ENCODE measurements at places on chromosomes 4 and X.

DNA sequence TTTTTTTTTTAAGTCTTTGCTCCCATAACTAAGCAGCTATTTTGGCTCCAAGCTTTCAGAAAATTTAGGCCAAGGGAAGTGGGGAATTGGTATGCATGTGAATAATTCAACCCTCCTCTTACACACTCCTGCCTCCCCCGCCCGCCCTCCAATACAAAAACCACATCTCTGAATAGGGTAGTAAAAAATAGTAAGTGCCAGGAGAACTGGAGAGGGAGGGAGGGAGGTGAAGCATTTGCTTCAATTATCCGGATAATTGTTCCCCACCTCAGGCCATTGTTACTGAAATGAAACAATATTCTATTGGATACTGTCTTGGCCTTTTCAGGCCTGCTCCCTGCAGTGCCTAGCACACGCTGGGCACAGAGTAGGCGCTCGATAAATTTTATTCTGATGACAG lies 5.5 kb upstream of the GSX2 start:
- H3K36me3 ChIP-seq = no peaks in the 10 kb centered on the region
- no peak overlapping the region for H3K27ac ChIP-seq
- no peak for DNase-seq
- peaks cover 28% of the 10 kb centered on the region for H3K4me1 ChIP-seq
- no peak overlapping the region for H3K4me3 ChIP-seq
- peaks cover 92% of the 10 kb centered on the region for H3K27me3 ChIP-seq

- no peaks in the 10 kb centered on the region for H3K36me3 ChIP-seq
- H3K27ac ChIP-seq = no peak overlapping the region
- H3K4me1 ChIP-seq = no peaks in the 10 kb centered on the region
- no peak overlapping the region for H3K4me3 ChIP-seq
These were observed 8.1 kb upstream of the HCCS start for GRCh38 chrX:11103006-11103405.

DNA sequence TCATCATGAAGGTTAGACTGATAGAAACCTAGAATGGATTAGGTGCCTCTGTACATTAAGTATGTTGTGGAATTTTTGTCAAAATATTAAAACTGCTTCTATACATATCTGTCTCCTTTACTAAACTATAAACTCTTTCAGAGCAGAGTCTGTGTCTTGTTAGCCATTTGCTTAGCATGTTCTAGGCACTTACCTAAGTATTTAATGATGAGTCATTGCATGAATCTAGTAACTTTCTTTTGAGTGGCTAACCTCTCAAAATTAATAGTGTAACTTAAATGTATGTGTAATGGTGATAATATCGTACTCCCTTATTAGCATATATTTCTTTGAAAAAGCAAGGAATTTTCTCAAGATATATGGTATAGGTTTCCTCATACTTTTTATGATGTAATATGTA lies 57.8 kb downstream of the RAP1GDS1 start:
- no peak overlapping the region for H3K4me3 ChIP-seq
- no peaks in the 10 kb centered on the region for H3K4me1 ChIP-seq
- DNase-seq = no peak
- no peaks in the 10 kb centered on the region for H3K36me3 ChIP-seq
- no peak overlapping the region for H3K27ac ChIP-seq
- no peaks in the 10 kb centered on the region for H3K27me3 ChIP-seq

GRCh38 chr4:4361883-4362282 lies 25.0 kb upstream of the NSG1 start:
- H3K27ac ChIP-seq = no peak overlapping the region
- H3K27me3 ChIP-seq = no peaks in the 10 kb centered on the region

GRCh38 chrX:10516781-10517322 lies 103.5 kb downstream of the MID1 start:
- H3K27ac ChIP-seq = no peak overlapping the region
- DNase-seq = no peak
- H3K4me1 ChIP-seq = no peaks in the 10 kb centered on the region
- H3K4me3 ChIP-seq = no peak overlapping the region
- H3K36me3 ChIP-seq = no peaks in the 10 kb centered on the region

GRCh38 chr4:144318797-144319196 lies 178.3 kb upstream of the GYPA start:
- H3K27ac ChIP-seq = no peak overlapping the region
- H3K4me1 ChIP-seq = no peaks in the 10 kb centered on the region
- H3K4me3 ChIP-seq = no peak overlapping the region
- DNase-seq = no peak

- H3K27ac ChIP-seq = no peak overlapping the region
- no peaks in the 10 kb centered on the region for H3K27me3 ChIP-seq
- no peaks in the 10 kb centered on the region for H3K4me1 ChIP-seq
- H3K36me3 ChIP-seq = no peaks in the 10 kb centered on the region
These were observed 104.5 kb downstream of the UBE2NL start for GRCh38 chrX:143988356-143988755.

DNA sequence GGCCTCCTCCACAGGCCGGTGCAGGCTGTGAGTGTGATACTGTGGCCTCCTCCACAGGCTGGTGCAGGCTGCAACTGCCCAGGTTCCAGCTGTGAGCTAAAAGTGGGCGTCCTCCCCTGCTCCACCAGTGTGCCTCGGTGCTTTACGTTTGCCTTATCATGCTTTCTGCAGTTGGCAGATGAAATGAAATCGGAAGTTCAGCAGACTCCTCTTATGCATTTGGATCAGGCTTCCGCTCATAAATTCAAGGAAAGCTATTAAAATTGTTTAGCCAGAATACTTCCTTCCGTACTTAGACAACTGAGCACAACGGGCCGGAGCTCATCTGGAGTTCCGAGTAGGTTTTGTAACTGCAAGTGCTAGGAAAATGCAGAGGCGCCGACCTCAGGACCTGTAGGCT lies 12.0 kb downstream of the CYP4V2 start:
- DNase-seq = no peak
- no peak overlapping the region for H3K4me3 ChIP-seq
- peaks cover 7% of the 10 kb centered on the region for H3K4me1 ChIP-seq
- no peaks in the 10 kb centered on the region for H3K27me3 ChIP-seq
- H3K36me3 ChIP-seq = peaks cover 6% of the 10 kb centered on the region

DNA sequence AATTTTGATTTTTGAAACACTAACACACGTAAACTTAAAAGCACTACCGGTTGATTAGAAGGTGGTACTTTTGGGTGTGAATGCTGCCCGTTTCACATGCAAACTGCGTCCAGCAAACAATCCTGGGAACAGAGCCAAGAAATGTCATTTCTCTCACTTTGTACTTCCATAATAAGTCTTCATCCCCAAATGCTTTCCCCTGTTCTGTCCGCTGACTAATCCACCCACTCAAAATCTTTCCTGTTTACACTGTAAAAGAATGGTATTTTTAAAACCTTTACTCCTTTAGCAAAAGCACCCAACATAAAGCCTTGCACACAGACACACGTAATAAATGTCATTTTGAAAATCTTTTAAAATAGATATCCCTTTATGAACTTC lies 39.1 kb upstream of the PDLIM5 start:
- H3K4me3 ChIP-seq = no peak overlapping the region

DNA sequence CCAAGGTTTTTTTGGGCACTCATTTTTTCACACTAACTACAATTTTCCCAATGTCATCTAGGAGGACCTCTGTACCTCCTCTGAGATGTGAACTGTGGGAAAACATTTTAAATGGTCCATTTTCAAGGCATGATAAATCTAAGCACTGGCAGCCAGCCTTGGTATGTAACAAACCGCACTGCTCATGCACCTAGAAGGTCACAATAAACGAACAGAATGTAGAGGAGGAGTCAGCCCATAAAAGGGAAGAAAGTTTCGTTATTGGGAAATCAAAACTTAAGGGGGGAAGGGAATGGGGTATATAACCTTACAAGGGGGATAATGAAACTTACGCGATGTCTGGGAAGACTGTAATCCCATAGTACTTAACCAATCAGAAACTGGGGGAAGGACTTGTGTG lies 16.4 kb downstream of the COX18 start:
- H3K27ac ChIP-seq = no peak overlapping the region
- DNase-seq = no peak
- no peaks in the 10 kb centered on the region for H3K4me1 ChIP-seq
- H3K36me3 ChIP-seq = peaks cover 14% of the 10 kb centered on the region
- H3K4me3 ChIP-seq = no peak overlapping the region

- H3K4me1 ChIP-seq = no peaks in the 10 kb centered on the region
- H3K4me3 ChIP-seq = no peak overlapping the region
- no peaks in the 10 kb centered on the region for H3K36me3 ChIP-seq
- H3K27me3 ChIP-seq = peaks cover 6% of the 10 kb centered on the region
These were observed 82.6 kb downstream of the LUZP4 start for GRCh38 chrX:115372152-115372551.

DNA sequence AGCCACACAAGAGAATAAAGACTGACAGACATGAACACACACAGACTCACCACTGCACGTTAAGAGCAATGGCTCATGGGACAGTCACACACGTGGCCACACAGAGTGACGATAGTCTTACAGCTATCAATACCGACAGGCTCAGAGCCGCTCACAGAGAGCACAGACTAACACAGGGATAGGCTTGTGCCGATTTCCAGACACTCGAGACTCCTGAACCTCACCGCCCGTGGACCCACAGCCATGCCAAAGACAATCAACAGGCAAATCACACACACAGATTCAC lies 716 bp upstream of the SLC38A5 start:
- H3K4me1 ChIP-seq = peaks cover 18% of the 10 kb centered on the region
- H3K27me3 ChIP-seq = no peaks in the 10 kb centered on the region
- no peak overlapping the region for H3K27ac ChIP-seq
- H3K36me3 ChIP-seq = no peaks in the 10 kb centered on the region

DNA sequence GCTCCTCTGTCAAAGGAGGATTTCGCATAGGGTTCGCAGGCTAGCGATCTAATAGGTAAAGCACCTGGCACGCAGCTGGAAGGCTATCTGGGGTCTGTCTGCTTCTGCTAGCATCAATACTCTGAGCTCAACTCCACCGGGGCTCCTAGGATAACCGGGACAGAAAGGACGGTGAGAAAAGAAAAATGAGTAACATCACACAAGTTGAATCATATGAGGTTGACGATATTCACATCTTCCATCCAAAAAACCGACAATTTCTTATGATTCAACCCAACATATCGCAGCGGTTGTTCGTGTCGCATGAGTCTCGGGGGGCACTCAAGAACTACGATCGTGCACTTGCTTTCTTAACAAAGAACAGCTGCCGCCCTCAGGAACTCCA lies 1.8 kb downstream of the PROM1 start:
- no peak for DNase-seq
- H3K27ac ChIP-seq = peak overlapping the region; percentile 42
- H3K36me3 ChIP-seq = no peaks in the 10 kb centered on the region
- H3K4me3 ChIP-seq = peak overlapping the region; percentile 67
- peaks cover 26% of the 10 kb centered on the region for H3K27me3 ChIP-seq

DNA sequence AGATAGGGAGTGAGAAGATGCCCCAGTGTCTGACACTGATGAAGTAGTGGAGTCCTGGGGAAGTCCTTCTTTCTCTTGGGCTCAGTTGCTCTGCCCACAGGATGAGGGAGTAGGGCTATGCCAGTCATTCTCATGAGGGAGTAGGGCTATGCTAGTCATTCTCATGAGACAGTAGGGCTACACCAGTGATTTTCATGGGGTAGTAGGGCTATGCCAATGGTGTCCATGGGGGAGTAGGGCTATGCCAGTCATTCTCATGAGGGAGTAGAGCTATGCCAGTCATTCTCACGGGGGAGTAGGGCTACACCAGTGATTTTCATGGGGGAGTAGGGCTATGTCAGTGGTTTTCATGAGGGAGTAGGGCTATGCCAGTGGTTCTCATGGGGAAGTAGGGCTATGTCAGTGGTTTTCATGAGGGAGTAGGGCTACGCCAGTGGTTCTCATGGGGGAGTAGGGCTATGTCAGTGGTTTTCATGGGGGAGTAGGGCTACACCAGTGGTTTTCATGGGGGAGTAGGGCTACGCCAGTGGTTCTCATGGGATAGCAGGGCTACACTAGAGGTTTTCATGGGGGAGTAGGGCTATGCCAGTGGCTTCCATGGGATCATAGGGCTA lies 43.3 kb upstream of the SOD3 start:
- no peaks in the 10 kb centered on the region for H3K36me3 ChIP-seq
- H3K27ac ChIP-seq = no peak overlapping the region
- no peak for DNase-seq
- H3K27me3 ChIP-seq = no peaks in the 10 kb centered on the region

DNA sequence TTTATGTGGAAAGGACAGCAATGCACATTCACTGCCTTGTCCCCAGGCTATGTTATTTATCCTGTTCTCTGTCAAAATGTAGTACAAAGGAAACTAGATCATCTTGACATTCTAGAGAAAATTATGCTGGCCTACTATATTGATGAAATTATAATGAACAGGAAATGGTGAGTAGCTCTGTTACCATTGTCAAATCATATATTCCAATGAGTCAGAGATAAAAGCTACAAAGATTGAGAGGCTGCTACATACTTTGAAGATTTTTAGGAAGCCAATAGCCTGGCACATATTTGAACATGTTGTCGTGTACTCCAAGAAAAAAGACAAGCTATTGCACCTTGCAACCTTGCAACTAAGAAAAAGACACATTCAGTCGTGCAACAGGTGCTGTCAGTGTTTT lies 52.7 kb upstream of the TET2 start:
- H3K4me1 ChIP-seq = no peaks in the 10 kb centered on the region
- H3K27ac ChIP-seq = no peak overlapping the region
- DNase-seq = no peak
- H3K36me3 ChIP-seq = no peaks in the 10 kb centered on the region
- no peak overlapping the region for H3K4me3 ChIP-seq

GRCh38 chr4:153724606-153725005 lies 35.2 kb downstream of the RNF175 start:
- no peaks in the 10 kb centered on the region for H3K4me1 ChIP-seq
- no peak overlapping the region for H3K4me3 ChIP-seq
- no peak overlapping the region for H3K27ac ChIP-seq
- H3K27me3 ChIP-seq = no peaks in the 10 kb centered on the region
- no peak for DNase-seq

GRCh38 chr4:84952004-84952403 lies 14.5 kb downstream of the WDFY3 start:
- no peaks in the 10 kb centered on the region for H3K27me3 ChIP-seq
- H3K36me3 ChIP-seq = no peaks in the 10 kb centered on the region
- peaks cover 4% of the 10 kb centered on the region for H3K4me1 ChIP-seq
- H3K27ac ChIP-seq = no peak overlapping the region
- no peak for DNase-seq

GRCh38 chr4:186725469-186726425 lies 2.1 kb upstream of the FAT1 start:
- peak overlapping the region; percentile 86 for H3K4me3 ChIP-seq
- H3K4me1 ChIP-seq = peaks cover 27% of the 10 kb centered on the region
- no peak for DNase-seq
- no peaks in the 10 kb centered on the region for H3K36me3 ChIP-seq

- no peaks in the 10 kb centered on the region for H3K36me3 ChIP-seq
- H3K27ac ChIP-seq = no peak overlapping the region
- H3K4me1 ChIP-seq = no peaks in the 10 kb centered on the region
- DNase-seq = no peak
- no peak overlapping the region for H3K4me3 ChIP-seq
These were observed 252.5 kb upstream of the NR3C2 start for GRCh38 chr4:148694702-148695101.

GRCh38 chr4:84298023-84298718 lies 200.9 kb downstream of the NKX6-1 start:
- H3K4me3 ChIP-seq = no peak overlapping the region
- no peak overlapping the region for H3K27ac ChIP-seq
- no peaks in the 10 kb centered on the region for H3K36me3 ChIP-seq
- no peaks in the 10 kb centered on the region for H3K27me3 ChIP-seq

All from spinal cord (tissue), 10 donors.